NCI-H1048 (cell line): ENCODE measurements at places on chromosomes 11 and 22.

- DNase-seq: no peak
These were observed 12.0 kb upstream of the DGKZ start for GRCh38 chr11:46335271-46335670.

GRCh38 chr11:124872280-124872679 lies 7.0 kb downstream of the ROBO3 start:
- no peak for DNase-seq

DNA sequence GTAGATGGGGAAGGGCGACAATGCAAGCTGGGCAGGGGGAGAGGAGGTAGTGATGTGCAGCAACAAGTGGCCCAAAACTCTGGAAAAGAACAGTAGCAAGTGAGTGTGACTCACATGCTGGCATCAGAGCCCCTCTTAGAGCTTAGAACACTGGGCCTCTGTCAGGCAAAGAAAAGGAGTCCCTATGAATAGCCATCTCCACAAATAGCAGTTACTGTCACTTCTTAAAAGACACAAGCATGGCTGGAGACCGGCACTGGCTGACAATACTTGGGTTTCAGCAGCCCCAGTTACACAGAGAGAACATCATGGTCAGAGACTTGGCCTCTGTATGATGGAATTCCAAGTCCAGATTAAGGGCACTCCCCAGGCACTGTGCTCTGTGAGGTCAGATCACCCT lies 58.2 kb downstream of the PRCP start:
- no peak for DNase-seq

GRCh38 chr11:69866648-69867047 lies 47.4 kb upstream of the FGF3 start:
- no peak for DNase-seq

- DNase-seq: no peak
These were observed 163.5 kb downstream of the CSNK2A3 start for GRCh38 chr11:11189506-11189905.

GRCh38 chr11:61023966-61024295 lies 52.5 kb downstream of the CD6 start:
- DNase-seq: no peak

GRCh38 chr11:116533186-116533825 lies 239.5 kb downstream of the BUD13 start:
- DNase-seq: no peak

DNA sequence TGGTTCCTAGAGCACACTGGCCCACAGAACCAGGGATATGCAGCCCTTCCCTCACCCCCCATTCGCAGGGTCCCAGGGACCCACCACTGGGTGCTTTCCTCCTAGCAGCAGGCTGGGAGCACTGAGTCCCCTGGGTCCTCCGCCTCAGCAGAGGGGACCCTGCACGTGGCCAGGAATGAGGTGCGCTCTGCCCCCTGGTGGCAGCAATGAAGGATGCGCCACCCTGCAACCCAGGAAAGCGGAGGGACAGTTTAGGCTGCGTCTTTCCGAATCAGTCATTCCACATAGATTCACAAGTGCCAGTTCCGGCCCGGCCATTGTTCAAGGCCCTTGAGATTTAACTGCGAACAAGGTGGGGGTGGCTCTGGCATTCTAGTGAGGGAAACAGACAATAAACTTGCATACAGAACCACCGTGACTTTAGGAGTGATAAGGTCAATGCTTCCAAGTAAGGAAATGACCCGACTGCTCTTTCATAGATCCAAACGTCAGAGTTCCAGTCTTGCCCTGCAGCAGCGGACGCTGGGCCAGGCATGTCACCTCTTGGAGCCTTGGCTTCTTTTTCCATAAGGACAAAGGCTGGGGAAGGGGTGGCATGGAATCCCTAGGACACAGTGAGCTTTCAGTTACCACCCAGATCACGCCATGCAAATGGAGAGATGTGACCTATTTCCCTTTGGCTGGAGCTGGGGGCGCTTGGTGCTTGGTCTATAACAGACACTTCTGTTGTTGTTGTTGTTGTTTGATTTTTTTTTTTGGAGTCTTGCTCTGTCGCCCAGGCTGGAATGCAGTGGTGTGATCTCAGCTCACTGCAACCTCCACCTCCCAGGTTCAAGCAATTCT lies 7.7 kb downstream of the RIN1 start:
- no peak for DNase-seq

DNA sequence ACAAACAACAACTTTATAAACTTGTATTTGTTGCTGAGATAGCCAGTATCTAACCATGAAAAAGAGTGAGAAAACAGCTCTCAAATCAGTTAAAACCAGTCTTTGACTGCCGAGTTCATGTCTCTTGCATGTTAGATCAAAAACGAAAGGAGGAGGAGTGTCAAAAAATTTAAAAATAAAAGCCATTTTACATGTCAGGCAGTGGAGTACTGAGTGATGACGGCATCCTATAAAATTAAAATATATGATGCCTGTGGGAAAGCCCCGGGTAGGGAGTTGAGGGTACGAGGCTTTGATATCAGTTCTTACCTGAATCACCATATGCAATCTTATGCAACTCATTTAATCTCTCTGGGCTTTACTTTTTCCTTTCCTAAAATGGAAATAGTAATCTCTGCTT lies 117.3 kb downstream of the ETS1 start:
- DNase-seq: no peak

DNA sequence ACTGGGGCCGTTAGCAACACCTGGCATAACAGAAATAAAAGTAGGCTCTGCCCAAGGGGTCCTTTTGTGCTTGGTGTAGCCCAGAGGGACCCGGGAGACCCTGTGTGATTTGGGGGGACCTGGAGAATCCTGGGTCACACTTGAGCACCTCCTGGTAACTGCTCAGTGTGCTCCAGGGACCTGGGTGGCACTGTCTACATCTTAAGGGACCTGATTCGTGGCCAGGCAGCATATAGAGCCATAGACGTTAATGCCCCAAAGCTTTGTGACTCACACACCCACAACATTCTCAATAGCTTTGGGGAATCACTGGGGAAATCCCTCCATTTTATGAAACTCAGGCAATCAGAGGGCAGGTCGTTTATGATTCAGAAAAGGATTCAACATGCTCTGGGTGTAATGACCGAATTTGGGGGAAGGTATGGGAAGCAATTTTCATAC lies 3.6 kb upstream of the IGF2 start:
- DNase-seq: no peak

DNA sequence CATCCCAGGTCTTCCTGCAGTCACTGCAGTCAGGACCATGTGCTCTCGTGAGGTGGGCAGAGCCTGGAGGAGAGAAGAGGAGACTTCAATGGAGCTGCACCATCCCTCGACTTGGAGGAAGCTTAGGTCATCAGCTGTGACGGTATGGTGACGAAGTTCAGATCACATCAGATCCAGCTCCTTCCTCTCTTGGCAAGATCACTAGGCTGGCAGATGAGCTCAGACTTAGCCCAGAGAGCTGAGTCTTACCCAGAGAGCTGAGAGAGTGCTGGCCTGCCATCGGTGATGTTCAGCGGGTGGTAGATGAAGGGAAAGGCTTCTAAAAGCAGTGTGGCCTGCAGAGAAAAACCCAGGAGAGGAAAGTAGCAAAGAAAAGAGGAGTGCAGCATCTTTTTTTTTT lies 1.8 kb upstream of the SLC15A3 start:
- DNase-seq: no peak
